ENCODE measurements at places on chromosomes 3 and 15.

DNA sequence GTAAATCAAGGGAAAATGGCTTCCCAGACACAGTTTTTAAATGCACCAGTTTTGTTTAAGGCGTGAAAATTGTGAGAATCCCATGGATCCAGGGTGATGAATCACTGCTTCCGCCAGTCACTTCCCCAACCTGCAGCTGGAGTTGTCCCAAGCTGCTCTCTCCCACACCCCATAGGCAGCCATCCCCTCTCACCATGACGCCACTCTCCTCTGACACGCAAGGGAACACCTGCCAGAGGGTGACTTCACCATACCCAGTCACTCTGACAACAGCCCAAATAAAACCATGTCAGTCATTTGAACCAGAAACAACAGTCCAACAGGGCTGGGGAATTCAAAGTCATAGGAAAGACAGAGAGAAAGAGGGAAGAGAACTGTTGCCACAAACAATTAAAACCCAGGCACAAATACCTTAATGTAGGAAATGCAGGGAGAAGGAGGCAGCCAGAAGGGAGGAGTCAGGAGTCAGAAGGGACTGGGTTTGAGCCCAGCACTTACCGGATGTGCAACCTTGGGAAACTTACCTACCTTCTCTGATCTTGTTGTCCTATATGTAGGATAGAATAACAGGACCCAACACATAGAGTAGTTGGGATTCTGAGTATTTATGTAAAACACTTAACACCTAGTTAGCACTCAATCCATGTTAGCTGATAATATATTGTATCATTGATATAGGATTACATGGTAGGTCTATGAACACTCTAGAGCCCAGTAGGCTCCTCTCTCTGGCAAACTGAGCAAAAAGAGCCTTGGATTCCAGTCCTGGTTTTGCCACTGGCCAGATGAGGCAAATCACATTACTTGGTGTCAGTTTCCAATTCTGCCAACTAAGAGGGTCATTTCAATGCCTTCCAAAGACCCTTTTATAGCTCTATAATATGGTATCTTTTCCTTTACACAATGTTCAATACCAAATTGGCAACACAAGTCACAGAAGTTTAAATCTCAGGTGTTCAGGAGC is 326.3 kb upstream of the ICE2 start:
- no peak for DNase-seq

DNA sequence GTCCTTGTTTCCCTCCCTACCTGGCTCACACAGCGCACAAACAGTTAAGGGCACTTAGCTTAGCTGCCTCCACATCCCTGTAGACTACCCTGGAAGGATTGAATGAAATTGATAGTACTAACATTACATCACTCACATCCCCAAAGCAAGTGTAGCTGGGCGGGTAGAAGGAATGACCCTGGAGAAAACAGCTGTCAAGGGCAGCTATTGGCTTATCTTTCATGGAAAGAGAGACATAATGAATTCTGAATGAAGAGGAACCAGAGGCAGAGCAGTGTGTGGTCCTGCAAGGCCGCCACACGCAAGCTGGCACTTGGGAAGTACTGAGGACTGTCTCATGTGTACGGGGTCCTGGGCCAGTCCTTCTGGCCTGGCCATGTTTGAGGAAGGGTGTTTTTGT is 369.6 kb upstream of the RGMA start:
- DNase-seq: no peak

- no peak for DNase-seq
Measured at GRCh38 chr3:102668247-102668646, 233.4 kb downstream of the ZPLD1 start.

DNA sequence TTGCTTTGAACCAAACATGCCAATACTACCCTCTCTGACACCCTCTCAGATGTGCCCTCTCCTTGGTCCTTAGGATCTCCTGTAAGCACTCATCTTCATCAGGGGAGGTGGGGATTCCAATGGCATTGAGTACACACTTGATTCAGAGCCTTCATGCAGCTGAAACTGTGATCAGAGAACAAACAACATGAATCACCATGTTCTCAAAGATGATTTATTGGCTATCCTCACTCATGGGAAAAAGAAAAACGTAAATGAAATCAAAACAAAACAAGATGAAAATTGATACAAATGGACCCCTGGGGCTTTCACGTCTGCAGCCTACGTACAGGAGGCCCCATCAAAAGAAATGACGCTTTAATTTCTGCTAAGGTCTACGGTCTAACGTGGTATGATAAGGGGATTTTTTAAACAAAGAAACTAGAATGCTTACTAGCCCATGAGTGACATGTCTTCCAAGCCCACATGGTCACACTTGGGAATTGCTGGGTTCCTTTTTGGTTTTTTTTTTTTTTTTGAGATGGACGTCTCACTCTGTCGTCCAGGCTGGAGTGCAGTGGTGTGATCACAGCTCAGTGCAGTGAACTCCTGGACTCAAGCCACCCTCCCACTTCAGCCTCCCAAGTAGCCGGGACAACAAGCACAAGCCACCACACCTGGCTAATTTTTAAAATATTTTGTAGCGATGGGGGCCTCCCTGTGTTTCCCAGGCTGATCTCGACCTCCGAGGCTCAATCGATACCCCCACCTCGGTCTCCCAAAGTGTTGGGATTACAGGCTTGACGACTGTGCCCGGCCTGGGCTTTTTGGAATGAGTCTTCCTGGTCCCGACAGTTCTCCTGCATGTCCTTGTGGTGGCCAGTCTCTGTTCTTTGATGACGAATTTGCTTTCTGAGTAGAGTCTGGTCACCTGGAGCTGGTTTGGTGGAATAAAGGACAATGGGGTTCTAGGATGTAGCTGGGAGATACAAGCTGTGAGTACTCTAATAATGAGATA is 202.6 kb downstream of the XXYLT1 start:
- DNase-seq: no peak

DNA sequence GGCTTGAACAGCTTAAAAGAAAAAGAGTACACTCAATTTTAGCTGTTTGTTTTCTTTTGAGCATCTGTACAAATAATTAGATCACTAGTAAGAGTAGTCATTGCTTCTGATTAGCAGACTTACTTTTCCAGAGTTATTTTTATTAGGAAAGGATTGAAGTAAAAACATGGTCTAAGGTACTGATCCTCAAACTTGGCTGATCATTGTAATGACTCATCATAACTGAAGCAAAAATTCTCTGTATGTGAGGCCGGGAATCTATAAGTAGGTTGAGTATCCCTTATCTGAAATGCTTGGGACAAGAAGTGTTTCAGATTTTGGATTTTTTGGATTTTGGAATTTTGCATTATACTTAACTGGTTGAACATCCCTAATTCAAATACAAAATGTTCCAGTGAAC is 12.4 kb downstream of the NMD3 start:
- DNase-seq: no peak

DNA sequence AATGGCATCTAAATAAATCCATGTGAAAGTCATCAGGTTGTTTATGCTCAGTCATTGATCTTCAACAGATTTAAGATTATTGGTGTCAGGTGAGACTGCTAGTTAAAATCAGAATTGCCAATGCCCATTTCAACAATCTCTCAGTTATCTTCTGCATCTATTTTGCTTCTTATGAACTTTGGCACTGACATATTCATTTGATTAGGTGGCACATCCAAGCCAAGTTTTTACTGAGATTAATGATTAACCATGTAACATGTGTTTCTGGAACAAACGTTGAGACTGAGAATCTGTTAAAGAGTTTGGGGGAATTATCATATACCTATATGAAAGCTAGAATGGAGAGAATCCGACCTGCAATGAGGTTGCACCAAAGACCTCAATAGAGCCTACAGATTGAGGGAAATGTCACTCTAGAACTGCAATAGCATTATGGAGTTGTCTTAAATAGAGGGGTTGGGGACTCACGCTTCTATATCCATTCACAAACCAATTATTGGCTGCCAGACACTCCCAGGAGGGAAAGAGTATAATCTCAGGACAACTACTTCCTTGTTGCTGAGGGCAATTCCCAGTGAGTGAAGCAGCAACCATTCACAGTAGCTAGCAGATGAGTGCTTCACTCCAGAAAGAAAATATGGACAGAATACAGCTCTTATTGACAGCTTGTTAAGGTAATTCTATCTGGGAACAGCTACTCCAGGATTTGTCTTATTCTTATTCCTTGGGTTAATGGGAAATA is 891.3 kb downstream of the SQOR start:
- DNase-seq: no peak

Measured in CD8-positive, alpha-beta memory T cell (primary cell).